ENCODE measurements at places on chromosomes 7 and 10. TPM values are rescaled to one million over a fixed set of nuclear protein-coding genes. Genes with fewer than 3 reads are reported as not detected.

GRCh38 chr10:29252811-29253689, 35.8 kb upstream of the LYZL1 start:
- DNase-seq, result no peak

DNA sequence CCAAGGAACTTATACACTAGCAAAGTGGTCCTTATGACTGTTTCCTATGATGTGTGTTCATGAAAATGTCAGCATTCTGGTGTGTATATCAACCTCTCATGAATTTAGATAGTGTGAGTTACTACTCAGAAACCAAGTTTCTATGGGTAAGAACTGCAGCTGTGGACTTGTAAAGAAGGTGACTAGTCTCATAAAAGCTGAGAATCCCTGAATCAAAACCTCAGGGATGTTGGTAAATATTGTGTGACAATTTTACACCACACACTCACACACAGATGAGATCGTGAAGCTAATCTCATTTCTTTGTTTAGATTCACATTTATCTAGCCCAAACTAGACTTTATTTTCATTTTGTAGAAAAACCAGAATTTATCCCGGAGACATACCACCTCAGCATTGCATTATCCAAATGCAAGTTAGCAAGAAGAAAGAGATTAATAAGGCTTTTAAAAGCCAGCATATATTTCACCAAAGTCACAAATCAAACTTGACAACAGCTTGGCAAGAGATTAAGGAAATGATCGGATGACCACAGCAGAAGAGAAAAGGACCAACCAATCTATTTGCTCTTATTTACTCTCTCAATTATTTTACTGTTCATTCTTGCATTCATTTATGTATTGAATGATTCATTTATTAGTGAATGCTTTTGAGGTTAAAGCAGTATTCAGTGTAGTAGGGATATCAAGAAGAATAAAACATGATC, 92.9 kb downstream of the PLXDC2 start:
- DNase-seq, result no peak

DNA sequence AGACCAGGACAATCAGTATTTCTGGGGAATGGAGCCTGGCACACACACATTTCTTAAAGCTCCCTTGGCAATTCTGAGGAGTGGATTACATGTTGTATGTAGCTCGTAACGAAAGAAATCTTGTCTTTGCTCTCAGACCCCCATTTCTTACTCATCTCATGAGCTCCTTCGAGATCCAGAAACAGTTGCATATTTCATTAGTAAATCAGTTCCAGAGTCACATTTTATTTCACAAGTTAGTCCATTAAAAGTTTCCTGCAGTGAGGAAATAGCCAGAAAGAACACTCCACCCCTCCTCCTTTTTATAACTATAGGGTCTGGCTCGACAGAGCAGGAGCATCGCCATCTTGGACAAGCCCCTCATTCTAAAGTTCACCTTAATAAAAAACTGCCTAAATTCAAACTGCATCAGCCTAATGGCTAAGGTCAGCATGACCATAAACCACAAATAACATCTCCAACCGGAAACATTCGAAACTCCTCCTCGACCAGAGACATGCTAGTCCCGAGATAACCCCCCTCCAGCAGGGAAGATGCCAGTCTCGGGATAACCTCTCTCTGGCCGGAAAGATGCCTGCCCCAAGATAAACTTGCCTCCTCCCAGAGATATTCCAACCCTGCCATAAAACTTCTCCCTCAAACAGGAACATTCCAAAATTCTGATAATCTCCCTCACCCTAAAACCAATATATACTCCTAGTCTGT, 7.4 kb downstream of the EGFR start:
- no peak for DNase-seq

The ANXA8L1 gene
- total RNA-seq, result not detected

DNA sequence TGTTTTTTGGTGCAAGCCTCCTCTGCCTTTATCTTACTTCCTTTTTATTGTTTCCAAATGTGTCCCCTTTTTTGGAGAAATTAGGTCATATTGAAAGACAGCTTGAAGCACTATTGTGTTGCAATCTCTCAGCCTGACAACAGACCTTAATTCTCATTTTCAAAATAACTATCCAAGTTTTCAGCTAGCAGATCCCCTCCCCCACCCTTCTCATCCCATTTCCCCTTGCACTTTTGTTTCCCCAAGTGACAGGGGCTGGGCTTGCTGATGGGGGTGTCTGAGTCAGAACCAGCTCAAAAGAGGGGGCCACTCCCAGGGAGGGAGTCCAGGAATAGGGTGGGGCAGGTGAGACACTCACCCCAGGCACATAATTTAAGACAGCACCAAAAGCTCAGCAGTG, 75.3 kb downstream of the MKI67 start:
- no peak for DNase-seq

GRCh38 chr7:18553605-18554003, 58.1 kb downstream of the HDAC9 start:
- DNase-seq, result no peak

DNA sequence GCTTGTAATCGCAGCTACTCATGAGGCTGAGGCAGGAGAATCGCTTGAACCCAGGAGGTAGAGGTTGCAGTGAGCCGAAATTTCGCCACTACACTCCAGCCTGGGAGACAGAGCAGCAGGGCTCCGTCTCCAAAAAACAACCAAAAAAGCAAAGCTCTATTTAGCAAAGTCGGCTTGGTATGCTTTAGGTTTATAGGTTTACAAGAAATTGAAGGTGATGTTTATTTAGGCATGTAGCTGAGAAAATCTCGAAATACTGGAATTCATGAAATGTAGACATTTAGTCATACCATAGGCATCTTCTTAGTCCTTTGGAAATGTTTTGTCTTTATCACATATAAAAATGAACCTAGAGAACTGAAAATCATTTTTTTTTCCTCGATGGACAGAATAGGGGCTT, 453.8 kb upstream of the ANKRD30A start:
- DNase-seq, result no peak

All from HCT116 (cell line).